ENCODE measurements at places on chromosomes 1 and 21.

DNA sequence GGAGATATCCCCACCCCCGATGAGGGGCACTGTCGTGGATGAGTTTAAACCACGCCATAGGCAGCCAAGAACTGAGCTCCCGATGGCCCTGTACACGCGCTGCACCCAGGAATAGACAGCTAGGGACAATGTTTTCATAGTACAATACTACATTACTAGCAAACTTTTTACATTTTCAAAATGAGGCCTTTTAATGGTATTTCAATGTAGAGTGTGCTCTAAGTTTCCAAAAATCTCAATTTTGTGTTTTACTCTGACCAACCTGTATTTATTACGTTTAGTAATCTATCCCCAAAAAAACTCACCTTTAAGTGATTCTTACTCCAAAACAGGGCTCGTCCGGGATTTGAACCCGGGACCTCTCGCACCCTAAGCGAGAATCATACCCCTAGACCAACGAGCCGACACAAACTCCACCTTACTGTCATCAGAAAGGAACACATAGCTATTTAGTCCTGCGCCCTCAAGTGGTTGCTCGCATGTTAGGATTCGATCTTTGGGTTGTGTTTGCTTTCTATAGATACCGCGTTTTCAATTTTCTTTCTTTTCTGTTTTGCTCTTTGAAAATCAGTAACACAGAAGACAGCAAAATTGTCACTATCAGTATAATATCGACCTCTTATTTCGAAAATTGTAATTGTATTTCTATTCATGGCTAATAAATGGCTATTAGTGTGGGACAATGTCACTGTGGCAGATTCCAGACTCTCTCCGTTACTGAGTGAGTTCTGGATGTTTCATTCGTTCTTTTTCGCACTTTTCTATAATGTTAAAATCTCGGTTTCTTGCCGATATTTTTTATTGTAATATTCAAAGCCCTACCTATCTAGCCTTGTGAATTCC lies 6.4 kb upstream of the MPZL1 start:
- DNase-seq = peak; percentile 78

- DNase-seq = no peak
These were observed 1203.9 kb downstream of the AMY1C start for GRCh38 chr1:104953555-104953954.

- no peak for DNase-seq
These were observed 96.6 kb upstream of the VANGL1 start for GRCh38 chr1:115545096-115545720.

GRCh38 chr1:96313216-96313615 lies 408.4 kb upstream of the PTBP2 start:
- no peak for DNase-seq

DNA sequence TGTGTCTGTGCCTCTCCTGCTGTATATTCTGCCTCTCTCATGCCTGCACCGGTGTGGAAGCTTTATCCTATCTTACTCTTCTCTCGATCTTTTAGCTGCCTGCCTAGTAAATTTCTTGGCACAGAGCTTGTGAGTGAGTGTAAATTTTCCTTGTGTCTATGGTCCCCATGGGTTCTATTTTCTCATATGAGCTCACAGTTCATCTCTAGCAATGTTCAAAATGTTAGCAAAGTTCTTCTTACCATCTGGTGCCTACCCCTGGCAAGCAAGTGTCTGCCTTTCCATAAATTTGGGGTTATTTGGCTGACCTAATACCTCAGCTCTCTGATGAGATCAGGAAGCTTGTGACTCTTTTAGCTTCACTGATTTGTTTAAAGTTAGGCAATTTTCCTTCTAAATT lies 572.1 kb upstream of the BRINP3 start:
- DNase-seq = no peak

GRCh38 chr1:234972411-234973191 lies 156.0 kb downstream of the TOMM20 start:
- DNase-seq = no peak

GRCh38 chr1:34132161-34132420 lies 32.9 kb downstream of the CSMD2 start:
- DNase-seq = no peak

Data from caudate nucleus (tissue), 63 donors.